Activated CD8-positive, alpha-beta memory T cell treated with anti-CD3 and anti-CD28 coated beads for 48 hours (primary cell): ENCODE measurements at places on chromosomes 1 and 21.

DNA sequence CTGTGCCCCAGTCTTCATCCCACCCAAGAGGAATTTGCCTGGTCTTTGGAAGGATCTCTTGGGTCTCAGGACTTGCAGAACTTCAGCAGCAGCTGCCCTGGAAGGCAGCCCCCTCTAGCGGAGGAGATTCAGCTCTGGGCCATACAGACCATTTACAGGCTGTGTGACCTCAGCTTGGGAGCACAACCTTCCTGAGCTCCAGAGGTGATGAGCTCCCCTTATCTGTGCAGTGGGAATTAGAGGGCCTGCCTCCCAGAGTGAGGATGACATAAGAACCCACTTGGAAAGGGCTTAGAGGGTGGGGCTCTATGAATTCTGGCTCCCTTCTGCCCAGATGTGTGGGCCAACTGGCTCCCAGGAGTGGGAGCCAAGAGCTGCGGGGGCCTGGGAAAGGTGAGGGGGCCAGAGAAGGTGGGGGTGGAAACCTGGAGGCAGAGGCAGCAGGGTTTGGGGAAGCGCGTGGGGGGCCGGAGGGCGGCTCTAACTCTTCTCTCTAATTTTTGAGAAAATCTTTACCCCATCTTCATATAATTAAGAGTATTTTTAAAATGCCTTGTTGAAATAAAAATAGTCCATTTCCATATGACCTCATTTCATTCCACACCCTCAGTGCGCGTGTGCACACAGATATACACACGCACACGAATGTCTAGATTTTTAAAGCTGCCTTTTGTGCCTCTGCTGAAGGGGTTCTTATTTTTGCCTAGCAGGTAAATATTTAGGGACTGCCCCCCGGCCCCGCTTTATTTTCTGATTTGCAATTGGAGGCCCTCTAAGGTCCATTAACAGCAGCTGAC is 21.5 kb downstream of the EPHB2 start:
- DNase-seq = no peak

DNA sequence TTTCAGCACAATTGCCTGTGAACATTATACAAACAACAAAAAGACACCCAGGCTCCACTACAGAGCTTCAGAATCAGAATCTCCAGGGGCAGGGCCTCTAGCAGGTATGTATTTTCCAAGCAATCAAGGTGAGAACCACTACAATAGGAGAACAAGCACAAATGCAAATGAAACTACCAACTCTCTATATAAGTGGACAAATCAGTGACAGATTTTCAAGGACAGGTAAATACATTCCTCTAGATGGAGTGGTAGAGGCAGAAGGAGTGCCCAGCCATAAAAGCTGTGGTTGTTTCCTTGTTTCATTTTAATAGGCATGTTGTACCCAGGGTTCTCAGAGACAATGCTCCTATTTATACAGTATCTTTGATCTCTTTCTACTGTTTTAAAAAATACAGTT is 20.1 kb upstream of the CCDC17 start:
- DNase-seq = no peak

- DNase-seq = no peak
Observed at GRCh38 chr1:151377150-151377884, 4.8 kb upstream of the SELENBP1 start.

DNA sequence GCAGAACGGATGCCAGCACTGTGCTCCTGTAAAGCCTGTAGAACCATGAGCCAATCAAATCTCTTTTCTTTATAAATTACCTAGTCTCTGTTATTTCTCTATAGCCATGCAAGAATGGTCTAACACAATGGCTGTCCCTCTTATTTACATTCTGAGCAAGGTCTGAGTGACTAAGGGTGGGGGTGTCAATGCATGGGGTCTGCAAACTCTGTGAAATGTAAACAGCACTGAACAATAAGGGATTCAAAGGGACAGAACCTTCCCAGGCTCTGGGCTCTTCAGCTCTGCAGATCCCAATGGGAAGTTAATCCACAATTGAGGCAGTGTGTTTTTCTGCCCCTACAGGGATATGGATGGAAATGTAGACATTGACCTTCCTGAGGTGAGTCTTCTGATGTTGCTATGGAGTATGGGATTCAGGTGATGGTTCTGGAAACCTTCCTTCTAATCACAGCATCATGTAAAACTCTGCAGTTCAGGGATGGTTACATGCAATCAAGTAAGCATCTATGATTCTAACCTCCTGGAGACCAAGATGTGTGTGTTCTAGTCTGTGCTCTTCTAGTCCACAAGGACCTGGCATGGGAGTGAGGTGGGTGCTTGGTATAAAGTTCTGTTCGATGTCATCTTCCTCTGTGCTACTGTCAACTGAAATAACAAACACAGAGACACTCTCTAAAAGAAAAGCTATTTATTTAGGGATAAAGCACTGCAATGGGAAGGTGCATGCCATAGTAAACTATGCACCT is 38.6 kb downstream of the CAPN9 start:
- no peak for DNase-seq

DNA sequence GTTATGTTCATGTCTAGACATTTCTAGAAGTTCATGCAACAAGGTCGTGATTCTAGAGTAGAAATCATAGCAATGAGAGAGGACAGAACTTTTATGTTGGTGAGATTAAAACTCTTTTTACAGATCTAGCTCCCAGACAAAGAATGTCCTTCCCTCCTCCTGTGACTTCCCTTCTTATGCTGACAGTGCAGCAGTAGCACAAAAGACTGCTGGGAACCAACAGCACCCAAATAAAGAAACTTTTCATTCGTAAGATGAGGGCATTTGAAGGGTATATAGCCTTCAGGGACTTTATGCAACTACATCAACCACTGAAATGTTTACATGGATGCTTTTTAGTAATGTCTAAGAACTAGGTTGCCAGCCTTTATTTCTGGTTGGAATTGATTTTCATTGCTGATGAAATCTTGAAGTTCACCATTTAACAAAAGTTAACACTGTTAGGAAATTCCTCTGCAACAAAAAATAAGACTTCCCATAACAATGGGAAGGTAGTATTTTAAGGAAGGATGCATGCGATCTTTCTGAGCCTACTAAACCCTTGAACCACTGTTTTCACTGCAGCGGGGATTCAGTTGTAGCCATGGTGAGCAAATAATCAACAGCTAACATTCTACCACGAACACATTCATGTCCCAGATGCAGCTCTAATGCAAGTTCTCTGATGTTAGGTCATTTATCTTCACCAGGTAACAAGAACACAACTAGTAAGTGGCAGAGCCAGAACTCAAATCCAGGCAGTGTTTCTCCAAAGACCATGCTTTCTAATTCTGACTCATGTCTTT is 672.8 kb downstream of the PTPRC start:
- DNase-seq = no peak

GRCh38 chr1:46599059-46599970 is 4.8 kb downstream of the MKNK1 start:
- DNase-seq = no peak

DNA sequence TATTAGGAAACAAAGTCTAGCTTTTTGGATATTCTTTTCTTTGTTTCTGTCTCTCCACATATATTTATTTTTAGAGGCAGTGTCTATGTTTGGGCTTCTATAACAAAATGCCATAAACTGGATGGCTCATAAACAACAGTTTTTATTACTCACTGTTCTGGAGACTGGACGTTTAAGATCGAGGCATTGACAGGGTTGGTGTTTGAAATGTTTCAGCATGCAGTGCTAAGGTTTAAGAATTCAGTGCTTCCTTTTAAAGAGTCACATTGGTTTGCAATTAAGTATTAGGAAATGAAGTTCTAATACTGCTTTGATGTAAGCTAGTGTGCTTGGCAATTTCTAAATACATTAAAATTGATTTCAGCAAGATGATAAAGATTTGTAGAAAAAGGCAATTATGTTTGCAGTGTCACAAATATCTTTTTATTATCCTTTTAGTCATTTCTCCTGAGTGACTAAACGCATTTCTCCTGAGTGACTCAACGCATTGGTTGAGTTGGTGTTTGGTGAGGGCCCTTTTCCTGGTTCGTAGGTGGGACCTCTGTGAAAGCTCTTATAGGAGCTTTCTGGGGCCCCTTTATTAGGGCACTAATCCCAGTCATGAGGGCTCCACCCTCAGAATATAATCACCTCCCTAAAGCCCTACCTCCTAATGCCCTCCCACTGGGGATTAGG is 317.0 kb downstream of the USP25 start:
- DNase-seq = no peak

GRCh38 chr1:211305044-211305443 is 21.6 kb upstream of the TRAF5 start:
- DNase-seq = peak; percentile 18

- no peak for DNase-seq
Observed at GRCh38 chr1:41915786-41916571, 2.7 kb downstream of the HIVEP3 start.
